Activated CD4-positive, alpha-beta T cell treated with anti-CD3 and anti-CD28 coated beads, Interleukin-2, Interleukin-6, amounts not matched to agents 100 ng/mL and 50 ng/mL, durations not matched to agents 16 hours and 8 hours (primary cell): ENCODE measurements at places on chromosomes 12 and 14.

DNA sequence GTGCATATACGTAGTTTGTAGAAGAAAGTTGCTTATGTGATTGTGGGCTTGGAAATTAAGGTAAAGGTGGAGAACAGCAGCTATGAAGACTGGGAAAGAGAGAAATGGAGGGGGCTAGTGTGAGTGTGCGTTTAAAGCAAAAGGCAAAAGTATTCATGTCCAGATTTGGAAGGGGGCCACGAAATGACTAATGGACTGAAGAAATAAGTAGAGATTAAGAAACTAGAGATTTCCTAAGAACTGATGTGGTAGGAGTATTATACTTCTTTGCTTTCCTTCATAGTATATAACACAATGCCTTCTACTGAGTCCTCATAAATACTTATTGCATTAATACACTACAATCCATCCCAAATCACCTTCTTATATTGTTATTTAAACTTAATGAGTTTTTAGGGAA lies 298.6 kb upstream of the NOVA1 start:
- DNase-seq = no peak

GRCh38 chr12:97257726-97258125 lies 204.9 kb upstream of the RMST start:
- no peak for DNase-seq

DNA sequence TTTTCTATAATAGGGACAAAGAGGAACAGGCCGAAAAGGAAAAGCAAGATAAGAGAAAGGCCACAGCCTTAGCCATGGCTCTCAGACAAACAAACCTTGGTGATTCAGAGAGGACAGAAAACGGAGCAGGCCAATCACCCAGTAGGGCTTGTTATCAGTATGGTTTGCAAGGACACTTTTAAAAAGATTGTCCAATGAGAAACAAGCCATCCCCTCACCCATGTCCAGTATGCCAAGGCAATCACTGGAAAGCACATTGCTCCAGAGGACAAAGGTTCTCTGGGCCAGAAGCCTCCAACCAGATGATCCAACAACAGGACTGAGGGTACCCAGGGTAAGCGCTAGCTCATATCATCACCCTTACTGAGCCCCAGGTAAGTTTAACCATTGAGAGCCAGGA lies 243.8 kb upstream of the BTG1 start:
- DNase-seq = no peak

GRCh38 chr14:100605230-100605629 lies 18.0 kb upstream of the BEGAIN start:
- no peak for DNase-seq

- no peak for DNase-seq
These were observed 141.7 kb downstream of the RIMBP2 start for GRCh38 chr12:130574402-130574801.

DNA sequence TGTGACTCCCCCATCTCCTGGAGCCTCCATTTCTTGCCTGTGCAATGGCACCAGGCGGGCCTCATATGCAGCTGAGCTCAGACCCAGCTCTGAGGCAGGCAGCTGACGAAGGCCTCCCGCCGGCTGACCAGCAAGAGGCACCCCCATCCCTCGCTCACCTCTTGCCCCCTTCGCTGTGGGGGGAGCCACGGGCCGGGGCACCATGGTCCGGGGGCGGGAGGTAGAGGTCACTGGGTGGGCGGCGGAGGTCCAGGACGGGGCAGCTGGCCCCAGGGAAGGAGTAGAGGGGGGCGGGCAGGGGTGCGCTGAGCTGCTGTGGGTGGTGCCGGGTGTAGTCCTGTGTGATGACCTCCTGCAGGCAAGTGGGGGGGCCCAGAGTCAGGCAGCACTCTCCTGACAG lies 39.4 kb downstream of the RFLNA start:
- no peak for DNase-seq

- no peak for DNase-seq
These were observed 290.3 kb downstream of the ADAMTS20 start for GRCh38 chr12:43261701-43262100.

DNA sequence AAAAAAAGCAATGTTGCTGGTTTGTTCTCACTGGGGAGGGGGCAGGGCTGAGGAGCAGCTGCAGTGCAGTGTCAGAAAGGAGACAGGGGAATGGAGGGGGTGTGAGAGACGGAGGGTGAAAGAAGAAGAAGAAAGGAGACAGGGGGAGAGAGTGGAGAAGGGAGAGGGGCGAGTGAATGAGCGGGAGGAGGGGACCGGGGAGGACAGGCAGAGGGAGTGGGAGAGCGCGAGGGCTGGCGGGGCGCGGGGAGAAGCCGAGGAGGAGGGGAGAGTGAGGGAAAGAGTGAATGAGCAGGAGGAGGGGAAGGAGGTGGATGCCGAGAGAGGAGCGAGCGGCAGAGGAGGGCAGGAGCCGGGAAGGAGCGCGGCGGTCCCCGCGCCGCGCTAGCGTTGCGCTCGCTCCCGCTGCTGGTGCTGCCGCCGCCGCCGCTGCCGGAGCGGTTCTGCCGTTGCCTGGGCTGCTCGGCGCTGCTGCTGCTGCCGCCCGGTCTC lies at the start of gene NOVA1:
Gene NOVA1, minus strand, starts transcription at position 445 of the 492 bp plus-strand sequence. CDS start 597 bp downstream, outside the sequence.
- DNase-seq = peak; percentile 2

- no peak for DNase-seq
These were observed 14.4 kb downstream of the ACADS start for GRCh38 chr12:120739821-120740613.

DNA sequence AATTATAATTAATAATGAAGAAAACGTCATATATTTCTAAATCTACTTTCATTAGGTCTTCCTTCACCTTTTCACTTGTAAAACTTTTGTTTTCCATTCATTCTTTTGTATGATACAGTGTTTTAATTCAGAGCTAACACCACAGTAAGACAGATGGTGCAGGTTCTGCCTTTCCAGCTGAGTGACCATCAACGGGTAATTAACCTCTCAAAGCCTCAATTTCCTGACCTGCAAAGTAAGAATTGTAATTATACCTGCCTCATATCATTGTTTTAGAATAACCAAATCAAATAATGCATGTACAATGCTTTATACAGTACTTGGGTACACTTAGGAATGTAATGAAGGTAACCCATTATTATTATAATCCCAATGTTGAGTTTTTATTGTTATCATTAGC lies 157.6 kb downstream of the FOXA1 start:
- DNase-seq = no peak

DNA sequence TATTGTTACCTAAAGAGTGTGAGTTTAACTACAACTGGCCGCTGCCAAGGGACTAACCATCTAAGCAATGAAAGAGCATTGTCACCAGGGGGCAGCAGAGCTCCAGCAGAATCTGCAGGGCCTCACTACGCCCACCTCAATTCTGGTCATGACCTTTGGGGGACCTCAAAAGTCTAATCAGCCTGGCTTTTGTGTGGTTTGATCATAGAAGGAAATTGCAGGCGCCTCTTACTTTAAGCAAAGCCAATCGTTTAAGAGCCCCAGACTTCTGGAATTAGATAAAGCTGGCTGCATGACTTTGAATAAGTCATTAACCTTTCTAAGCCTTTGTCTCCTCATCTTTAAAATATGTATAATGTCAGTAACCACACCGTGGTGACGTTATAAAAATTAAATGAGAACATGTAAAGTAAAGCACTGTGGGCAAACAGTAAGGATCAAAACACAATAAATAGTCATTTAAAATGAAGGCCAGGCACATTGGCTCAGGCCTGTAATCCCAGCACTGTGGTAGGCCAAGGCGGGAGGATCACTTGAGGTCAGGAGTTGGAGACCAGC lies 58.6 kb downstream of the TBX3 start:
- DNase-seq = peak; percentile 47

DNA sequence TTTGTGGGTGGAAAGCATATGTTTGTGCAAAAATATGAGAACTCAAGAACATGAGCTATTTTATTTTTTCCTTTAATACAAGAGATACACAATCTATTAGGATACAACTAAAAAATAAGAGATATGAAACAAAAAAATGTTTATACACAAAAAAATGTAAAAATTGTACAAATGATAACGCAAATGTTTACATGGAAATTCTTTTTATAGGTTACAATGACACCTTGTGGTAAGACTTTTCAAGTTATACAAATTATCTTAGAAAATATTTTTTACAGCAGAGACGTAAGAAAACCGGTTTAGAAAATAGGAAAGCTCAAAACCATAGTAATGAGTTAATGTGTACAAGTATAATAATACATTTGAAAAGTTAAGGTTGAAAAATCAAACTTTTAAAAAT lies 25.5 kb downstream of the CEP83 start:
- no peak for DNase-seq

- DNase-seq = peak; percentile 54
These were observed 8.4 kb downstream of the PAPLN start for GRCh38 chr14:73245480-73246325.

DNA sequence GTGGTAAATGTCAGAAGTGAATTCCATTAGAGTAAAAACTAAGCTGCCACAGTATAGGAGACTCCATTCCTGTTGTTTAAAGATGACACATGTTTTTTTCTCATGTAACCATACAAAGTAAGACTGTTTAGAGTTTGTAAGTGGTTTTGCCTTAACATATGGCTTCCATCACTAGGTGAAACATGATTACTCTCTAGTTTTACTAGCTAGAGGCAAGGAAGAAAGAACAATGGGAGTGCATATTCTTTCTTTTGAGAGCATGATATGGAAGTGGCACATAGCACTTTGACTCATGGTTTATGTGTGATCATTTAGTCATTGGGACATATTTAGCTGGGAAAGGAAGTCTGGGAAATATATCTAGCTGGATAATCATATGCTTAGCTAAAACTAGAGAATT lies 7.7 kb downstream of the ATF7IP start:
- DNase-seq = no peak

- DNase-seq = no peak
These were observed 80.0 kb downstream of the DRAM1 start for GRCh38 chr12:101957252-101957959.

DNA sequence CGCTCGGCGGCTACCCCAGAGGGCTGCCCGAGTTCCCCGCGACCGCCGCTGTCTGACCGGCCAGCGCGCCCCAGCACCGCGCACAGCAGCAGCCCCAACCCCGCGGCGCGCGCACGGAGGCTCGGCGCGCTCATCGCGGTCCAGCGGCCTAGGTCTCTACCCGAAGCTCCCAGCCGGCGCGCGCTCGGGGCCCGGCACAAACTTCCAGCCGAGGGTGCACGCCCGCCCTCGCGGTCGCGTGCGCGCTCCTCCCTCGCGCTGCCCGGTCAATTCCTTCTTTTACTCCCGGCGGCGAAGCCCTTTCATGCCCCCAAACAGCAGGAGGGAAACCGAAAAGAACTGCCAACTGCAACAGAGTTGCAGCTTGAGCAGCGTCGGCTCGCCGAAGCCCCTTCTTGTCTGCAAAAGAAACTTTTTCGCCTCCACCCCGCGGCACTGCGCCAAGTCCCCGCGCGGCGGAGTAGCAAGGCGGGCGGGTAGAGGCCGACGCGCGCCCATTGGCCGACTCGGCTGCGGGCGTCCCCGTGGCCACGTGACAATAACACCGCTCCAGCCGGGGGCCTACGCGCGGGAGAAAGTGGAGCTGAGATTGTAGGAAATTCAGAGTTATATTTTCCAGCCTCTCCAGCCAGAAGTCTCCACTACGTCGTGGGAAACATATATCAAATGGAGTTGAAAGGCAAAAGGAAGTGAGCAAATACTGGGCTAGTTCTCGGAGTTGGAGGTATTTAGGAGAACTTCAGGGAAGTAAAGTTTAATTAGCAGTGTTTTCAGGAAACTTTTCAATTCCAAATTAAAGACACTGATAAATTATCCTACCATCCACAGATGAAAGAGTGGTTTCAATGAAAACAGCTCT lies at the start of gene LRIG3:
Gene LRIG3, minus strand, starts transcription at position 403 of the 859 bp plus-strand sequence. Its CDS starts 269 bp downstream, at position 134.
- DNase-seq = peak; percentile 49

- DNase-seq = no peak
These were observed 5.8 kb downstream of the CFAP54 start for GRCh38 chr12:96495155-96495554.

- DNase-seq = no peak
These were observed 127.0 kb downstream of the TSPAN9 start for GRCh38 chr12:3204143-3204542.

GRCh38 chr12:43836475-43836989 lies 651 bp downstream of the TMEM117 start:
- peak; percentile 7 for DNase-seq

- DNase-seq = no peak
These were observed 1.8 kb downstream of the VSX2 start for GRCh38 chr14:74240794-74241651.

DNA sequence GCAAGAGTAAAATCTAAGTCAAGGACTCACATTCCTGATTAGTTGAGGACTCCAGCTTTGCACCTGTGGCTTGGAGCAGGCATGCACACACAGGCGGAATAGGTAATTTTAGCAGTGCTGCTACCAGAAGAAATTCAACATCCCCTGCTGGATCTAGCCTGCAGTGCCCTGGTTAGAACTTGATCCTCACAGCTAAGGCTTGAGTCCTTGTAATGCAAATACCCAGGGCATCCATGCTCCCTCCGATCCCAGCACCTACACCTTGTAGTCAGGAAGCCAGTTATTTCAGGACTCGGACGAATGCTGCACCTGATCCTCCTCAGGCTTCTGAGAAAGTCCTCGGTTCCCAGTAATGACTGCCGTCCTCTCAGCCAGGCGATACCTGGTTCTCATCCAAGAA lies 309.0 kb upstream of the AMIGO2 start:
- DNase-seq = no peak

- DNase-seq = no peak
These were observed 29.0 kb upstream of the LUM start for GRCh38 chr12:91140026-91140931.

- DNase-seq = no peak
These were observed 39.4 kb upstream of the BMP4 start for GRCh38 chr14:53996041-53996440.

DNA sequence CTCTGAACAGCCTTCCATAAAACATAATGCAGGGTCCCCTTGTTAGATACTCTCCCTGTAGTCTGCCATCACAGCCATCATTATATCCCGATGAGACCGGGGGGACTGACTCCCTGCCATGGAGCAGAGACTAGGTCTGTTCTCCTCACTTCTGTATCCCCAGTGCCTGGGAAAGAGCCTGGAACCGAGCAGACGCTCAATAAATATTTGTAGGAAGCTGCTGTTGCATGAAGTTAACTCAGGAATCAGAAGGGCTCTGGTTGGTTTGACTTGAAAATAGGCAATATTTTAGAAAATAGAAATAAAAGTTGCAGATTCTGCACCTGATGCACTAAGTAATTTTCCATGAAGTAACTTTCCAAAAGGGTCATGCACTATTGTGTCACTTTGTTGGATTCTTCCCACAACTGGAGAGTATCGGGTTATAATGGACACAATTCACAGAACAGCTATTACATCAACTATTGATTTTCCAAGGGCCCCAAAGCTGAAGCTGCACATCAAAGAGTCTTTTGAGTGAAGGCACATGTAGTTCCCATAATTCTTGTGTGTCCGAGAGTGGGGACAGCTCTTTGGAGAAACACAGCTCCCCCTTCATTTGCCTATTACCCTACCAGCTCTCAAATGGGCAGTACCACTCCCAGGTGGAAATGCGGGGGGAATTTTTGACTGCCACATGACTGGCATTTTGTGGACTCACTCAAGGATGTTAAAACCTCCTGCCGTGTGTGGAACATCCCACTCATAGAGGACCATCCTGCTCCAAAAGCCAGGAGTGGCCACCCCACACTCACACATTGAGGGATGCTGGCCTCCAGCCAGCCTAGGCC lies 18.8 kb downstream of the CLMN start:
- DNase-seq = no peak

GRCh38 chr12:56953314-56953713 lies 4.1 kb downstream of the RDH16 start:
- no peak for DNase-seq
